ENCODE measurements at places on chromosomes 5 and 9.

GRCh38 chr9:130845901-130846481, 10.9 kb downstream of the ABL1 start:
- no peak for DNase-seq

- no peak for DNase-seq
Observed at GRCh38 chr9:116687754-116688135, 640 bp downstream of the TRIM32 start.

DNA sequence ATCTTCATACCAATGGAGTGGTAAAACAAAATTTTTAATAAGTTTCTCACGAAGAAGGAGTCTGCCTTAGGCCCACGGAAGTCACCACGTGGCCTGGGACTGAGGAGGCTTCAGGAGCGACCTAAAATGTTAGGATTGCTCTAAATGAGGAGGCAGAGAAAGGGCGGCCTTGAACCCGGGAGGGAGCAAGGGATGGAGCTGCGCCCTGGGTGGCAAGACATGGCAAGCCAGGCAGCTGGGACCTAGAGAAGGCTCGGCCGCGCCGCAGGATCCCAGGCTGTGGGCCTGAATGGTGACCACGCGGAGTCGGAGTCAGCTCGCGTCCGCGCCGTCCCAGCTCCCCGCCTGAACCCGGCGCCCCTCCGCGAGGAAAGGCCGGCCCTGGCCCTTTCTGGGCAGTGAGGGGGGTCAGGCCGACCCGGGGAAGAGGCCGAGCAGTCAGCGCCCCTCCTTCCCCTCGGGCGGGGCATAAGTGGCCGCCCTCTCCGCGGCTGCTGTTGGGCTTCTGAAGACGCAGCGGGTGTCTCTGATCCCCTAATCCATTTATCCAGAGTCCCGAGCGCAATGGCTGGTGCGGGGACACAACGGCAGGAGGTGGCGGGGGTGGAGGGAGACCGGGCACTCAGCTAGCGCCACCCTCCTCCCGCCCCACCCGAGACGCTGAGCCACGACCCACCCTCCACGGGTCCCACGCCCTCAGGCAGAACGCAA, 10.6 kb downstream of the IRX1 start:
- DNase-seq: no peak

GRCh38 chr9:29339387-29339786, 1766.1 kb upstream of the C9orf72 start:
- no peak for DNase-seq

DNA sequence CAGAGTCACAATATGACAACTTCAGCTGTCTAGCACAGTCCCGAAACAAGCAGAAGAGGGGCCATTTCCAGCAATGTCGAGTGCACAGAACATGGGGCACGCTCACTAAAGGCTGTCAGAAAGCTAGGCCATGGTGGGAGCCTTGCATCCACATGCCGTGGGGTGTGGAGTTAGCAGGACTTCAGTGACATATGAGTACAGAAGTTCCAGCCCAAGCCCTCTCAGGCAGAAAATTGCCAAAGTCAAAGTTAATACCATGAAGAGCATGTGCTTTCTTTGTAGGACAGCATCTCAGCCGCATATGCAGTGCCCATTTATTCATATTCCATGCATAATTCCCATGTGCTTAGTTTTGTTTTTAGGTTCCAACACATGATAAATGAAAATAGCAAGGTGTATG, 26.7 kb downstream of the ECM2 start:
- no peak for DNase-seq

GRCh38 chr9:128275198-128276007, at the start of gene GOLGA2:
GOLGA2 (minus strand) TSS chr9:128276007; CDS start chr9:128275976, 31 bp downstream.
- no peak for DNase-seq

DNA sequence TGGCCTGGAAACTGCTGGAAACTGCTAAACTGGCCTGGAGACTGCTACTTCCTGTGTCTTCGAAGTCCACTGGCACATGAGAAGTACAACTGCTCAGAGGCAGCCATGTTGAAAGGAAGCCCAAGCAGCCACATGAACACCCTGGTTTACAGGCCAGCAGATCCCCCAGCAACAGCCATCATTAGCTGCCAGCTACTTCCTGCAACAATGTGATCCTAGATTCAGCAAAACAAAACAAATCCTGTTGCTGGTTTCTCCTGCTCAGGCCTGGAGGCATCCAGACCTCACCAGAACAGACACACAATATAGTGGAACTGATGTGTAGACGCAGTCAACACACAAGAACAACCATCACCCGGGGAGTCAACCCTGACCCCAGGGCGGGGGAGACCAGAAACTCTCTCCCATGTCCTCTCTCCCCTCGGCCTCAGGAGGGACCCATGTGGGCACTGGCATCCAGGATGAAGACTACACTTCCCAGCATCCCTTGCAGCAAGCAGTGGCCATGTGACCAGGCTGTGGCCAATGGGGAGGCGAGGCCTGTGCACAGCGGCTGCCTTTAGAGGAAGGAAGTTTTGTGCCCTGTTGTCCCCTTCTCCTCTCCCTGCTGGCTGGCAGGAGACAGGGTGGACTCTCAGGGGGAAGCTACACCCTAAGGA, 9.2 kb upstream of the LCN15 start:
- DNase-seq: no peak

- DNase-seq: no peak
Observed at GRCh38 chr5:139204196-139204595, 6.0 kb upstream of the SIL1 start.

GRCh38 chr9:22141908-22142307, 132.8 kb upstream of the CDKN2B start:
- no peak for DNase-seq

- DNase-seq: no peak
Observed at GRCh38 chr9:87280421-87280820, 217.2 kb upstream of the DAPK1 start.

DNA sequence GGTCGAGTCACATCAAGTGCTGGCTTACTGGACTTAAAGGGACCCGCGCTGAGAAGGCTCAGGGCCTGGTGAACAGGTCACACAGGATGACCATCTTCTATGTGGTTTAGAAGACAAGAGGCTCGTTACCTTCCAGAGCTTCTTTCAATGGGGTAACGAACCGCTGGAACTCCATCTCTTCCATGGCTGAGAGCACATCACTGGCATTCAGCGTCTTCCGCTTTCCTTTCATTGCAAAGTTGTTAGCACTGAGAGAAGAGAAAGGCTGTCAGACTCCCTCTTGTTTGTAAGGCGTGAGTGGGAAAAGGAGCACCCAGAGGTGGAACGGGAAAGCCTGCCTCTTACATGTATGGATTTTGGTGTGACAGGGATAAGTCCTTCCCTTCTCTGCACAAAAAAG, 994 bp downstream of the POLE3 start:
- DNase-seq: no peak

- DNase-seq: no peak
Observed at GRCh38 chr5:164071671-164072070, 566.3 kb downstream of the MAT2B start.

DNA sequence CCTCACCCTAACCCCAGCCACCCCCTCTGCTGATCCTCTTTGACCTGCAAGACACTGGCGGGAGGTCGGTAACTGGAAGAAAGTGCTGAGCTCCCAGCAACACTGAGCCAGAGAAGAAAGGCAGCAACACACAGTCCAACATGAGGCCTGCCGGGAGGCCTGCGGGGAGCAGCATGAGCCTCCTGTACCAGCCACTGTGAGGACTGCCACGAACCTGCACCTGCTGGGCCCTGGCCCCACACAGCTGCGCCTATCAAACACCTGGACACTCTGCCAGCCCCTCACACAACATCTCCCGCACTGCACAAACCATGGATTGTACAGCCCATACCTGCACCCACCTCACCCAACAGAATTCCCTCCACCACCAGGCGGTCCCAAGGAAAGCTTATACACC, 18.3 kb downstream of the CAMK2A start:
- DNase-seq: no peak

DNA sequence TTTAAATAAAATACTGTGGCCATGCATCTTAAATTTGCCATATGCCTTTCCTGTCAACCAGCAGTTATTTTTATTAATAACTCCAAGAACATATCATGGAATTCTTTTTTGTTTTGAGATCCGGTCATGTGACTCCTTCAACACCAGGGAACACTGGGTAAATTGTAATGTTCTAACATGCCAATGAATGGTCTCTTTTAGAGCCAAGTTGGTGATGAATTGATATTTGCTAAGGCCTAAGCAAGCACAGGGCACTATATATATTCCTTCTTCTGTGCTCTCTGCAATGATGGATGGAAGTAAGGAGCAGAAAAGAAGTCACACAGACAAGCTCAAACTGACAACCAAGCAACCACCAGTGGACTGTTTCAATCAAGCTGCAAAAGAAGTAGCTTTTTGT, 124.0 kb downstream of the EFNA5 start:
- DNase-seq: no peak

GRCh38 chr9:94079236-94079635, 5.0 kb upstream of the PTPDC1 start:
- DNase-seq: no peak

GRCh38 chr9:111937781-111938426, 41.3 kb downstream of the UGCG start:
- no peak for DNase-seq

DNA sequence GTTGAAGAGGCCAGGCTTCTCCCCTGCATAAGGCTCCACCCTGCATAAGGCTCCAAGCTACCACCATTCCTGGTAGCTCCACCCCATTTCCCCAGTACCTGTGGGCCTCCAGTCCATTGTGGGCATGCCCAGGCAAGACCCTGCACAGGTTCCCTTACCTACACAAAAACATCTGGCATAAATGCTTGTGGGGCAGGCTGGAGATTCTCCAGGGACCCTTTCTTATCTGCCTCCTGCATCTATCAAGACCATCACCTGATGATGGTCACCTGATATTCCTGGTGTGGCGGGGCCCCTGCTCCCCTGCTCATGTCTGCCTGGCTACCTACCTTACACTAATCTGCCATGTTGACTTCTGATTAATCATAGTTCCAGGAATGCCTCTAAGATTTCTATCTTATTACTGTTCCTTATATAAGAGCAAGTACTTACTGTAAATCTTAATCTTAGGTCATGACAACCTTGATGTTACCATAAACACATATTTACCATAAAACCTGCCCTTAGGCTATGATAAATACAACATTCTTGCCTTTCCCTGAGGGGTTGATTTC, 41.0 kb downstream of the FGD3 start:
- DNase-seq: no peak

DNA sequence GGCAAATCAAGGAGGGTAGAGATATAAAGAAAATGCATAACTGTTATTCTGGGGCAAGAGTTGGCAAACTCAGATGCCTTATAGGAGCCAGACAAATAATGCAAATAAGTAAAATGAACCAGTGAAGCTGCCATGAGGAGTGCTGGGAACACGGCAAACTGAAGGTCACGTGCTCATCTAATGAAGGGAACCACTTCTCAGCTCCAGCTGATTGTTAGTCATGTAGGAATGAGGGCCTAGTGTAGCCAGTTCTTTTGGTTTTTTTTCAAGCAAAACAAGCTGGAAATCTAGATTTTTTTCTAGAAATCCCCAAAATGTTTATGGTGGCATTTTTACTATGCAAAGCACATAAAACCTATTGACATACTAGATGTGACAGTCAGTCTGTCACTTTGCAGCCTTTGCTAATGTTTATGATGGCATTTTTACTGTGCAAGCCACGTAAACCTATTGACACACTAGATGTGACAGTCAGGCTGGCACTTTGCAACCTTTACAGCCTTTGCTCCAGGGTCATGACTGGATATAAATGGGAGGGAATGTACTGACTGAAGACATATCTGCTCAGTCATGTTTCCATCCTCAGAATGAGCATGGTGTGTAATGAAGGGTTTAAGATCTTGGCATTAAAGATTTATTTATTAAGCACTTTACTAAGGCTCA, 39.4 kb downstream of the RUSC2 start:
- no peak for DNase-seq
